ENCODE measurements at places on chromosomes 16 and 17. TPM values are rescaled to one million over a fixed set of nuclear protein-coding genes. Genes with fewer than 3 reads are reported as not detected.

Gene SLC16A6
- polyA plus RNA-seq, result 0.18 TPM

Gene IKZF3
- 0.29 TPM for polyA plus RNA-seq

Gene GPRC5B
- polyA plus RNA-seq, result 17.8 TPM

Gene WFIKKN2
- polyA plus RNA-seq, result 0.11 TPM

Gene ZNF423
- 1.9 TPM for polyA plus RNA-seq

Gene TNFSF13
- polyA plus RNA-seq, result 19.3 TPM

Gene IQCK
- polyA plus RNA-seq, result 7.5 TPM

Gene HSD11B2
- polyA plus RNA-seq, result 1.3 TPM

Gene CCL18
- 2.4 TPM for polyA plus RNA-seq

Gene ADAM11
- polyA plus RNA-seq, result 0.17 TPM

Gene RGS9
- polyA plus RNA-seq, result 0.92 TPM

Gene RAD51C
- 13.7 TPM for polyA plus RNA-seq

Gene RDM1
- not detected for polyA plus RNA-seq

Gene TOX3
- polyA plus RNA-seq, result 1.2 TPM

Gene ODAD4
- 0.79 TPM for polyA plus RNA-seq

Gene ABCC3
- polyA plus RNA-seq, result 25.1 TPM

Gene VMO1
- 2.1 TPM for polyA plus RNA-seq

Gene TP53TG3C
- polyA plus RNA-seq, result not detected

Gene AXIN2
- 6.9 TPM for polyA plus RNA-seq

Gene RAB37
- polyA plus RNA-seq, result 2.2 TPM
